Activated naive CD8-positive, alpha-beta T cell treated with anti-CD3 and anti-CD28 coated beads for 36 hours (primary cell): ENCODE measurements at places on chromosomes 2 and 18.

DNA sequence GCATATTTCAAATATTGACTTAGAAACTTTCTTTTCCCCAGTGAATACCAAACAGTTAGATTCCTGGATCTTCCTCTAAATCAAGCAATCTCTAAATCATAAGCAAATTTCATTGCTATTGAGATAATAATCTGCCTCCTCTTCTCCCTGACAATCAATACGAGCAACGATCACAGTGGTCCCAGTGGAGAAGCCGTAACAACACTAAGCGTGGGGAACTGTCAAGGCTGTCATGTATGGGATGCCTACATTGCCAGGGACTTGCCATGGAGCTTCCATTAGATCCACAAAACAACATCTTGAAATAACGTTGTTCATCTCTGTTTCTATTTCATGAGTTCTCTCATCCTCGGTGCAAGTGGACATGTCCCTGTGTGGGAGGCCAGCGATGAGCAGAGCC, 61.3 kb downstream of the SNTG2 start:
- DNase-seq, result no peak

- no peak for DNase-seq
Observed at GRCh38 chr2:109277406-109277805, 148.4 kb downstream of the SH3RF3 start.

DNA sequence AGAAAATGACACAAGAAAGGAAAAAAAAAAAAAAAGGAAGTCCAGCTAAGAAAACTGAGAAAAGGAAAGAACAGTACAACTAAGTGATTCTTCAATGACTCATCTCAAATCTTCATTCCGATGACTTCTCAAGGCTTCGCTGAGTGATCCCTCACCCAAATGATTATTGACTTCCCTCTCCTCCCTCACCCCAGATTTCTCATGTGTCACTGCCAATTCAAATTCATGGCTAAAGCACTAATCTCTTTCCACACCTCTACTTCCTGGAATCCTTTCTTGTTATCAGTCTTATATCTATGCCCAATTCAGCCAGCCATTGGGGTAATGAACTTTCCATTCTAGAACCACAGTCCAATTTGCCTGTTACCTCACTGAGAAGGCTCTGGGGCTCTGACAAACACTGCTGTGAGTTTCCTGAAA, 7.2 kb upstream of the ABCB11 start:
- DNase-seq, result no peak

GRCh38 chr18:61448316-61448715, 115.1 kb downstream of the CDH20 start:
- DNase-seq, result no peak

DNA sequence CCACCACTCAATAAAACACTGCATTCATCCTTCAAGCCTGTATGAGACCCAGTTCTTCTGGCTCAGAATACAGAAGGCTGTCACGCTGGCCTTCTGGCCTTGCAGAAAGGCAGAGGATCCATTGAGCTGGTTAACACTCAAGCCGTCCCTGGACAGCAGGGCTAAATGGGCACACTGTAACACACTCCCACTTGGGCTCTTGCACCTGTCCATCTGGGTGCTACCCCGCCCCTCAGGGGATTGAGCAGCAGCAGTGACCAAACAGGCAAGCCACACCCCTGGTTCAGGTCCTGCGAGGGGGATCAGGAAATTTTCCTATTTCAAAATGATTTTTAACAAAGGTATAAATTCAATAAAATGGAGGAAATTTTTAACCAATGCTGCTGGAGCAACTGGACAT, 936.0 kb downstream of the CNTNAP5 start:
- no peak for DNase-seq

DNA sequence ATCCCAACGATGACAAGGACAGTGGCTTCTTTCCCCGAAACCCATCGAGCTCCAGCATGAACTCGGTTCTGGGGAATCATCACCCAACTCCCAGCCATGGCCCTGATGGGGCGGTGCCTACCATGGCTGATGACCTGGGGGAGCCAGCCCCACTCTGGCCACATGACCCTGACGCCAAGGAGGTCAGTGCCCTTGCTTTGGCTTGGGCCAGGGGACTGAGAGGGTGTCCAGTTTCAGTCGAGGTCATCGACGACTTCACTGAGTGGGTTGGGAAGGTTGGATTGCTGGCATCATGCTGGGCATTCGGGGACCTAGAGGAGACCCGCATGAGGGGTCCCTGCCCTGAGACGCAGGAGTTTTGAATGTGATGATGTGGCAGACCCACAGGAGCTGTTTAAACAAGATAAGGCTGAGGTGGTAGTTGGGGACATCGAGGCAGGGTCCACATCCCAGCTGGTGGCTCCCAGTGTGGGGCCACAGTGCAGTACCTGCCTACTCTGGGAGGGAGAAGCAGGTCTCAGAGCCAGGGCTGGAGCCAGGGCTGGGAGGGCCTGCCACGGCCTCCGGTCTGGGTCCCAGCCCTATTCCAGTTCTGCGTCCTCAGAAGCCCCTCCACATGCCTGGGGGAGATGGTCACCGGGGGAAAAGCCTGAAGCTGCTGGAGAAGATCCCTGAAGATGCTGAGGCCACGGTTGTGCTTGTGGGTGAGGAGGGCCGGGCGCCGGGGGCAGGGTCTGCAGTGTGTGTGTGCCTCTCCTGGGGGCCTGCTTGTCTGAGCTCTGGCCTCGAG, 6.0 kb downstream of the SLC4A3 start:
- no peak for DNase-seq

DNA sequence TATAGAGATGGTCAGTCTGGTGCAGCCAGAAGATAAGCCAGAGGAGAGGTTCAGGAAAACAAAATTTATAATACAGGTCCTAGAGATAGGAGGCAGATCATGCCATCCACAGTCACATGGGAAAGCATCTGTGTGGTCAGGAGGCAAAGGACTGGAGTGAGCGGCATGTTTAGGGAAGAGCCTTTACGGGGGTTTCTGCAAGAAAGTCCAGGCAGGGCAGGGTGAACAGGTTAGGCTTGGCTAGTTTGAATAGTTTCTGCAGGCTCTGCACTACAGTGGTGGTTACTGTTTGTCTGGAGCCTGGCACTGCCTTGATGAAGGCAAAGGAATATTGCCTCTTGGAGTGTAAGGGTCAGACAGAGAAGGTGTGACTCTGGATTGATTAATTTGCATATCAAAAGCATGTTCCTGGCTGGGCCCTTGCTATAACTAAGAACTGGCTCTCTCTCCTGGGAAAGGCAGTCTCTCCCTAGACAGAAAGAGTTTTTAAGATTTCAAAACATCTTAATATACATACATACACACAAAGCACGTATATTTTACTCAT, 1034.7 kb upstream of the CHAC2 start:
- DNase-seq, result no peak

- DNase-seq, result no peak
Observed at GRCh38 chr2:25219621-25220020, 51.2 kb upstream of the POMC start.

DNA sequence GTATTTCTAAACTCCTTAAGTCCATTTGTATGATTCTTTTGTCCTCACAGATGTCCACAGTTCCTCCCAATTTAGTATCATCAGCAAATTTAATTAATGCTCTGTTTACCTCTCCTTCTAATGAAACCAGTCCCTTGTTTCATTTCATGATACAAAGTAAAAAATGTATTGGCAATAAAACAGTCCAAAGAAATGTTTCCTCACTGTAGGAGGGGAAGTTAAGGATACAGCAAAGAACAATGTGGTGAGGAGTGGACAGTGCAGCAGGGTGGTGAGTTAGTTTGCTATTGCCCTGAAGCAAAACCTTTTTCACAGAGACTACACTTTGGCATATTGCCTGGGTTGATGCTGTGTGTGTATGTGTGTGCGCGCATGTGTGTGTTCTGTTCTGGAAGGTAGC, 401.5 kb downstream of the ARHGAP15 start:
- no peak for DNase-seq

DNA sequence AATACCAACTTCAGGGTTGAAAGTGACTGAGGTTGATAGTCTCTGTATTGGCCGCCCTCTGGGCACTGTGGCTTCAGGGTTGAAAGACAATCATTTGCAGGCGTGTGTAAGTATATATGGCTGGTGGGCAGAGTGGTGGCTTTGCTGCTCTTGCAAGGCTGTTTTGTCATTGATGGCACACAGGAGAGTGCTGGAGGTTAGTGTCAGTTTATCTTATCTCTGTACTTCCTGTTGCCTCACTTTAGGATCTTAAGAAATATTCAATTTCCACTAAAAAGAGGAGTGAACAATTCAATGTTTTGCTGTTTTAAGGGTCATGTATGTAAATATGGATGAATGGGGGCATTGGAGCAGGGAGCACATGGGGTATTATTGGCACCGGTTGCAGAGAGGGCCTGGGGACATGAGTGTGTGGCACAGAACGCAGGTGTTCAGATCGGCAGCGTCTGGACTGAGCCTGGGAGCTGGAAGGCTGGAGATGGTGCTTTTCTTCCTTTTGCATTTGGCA, 51.5 kb downstream of the NCK2 start:
- DNase-seq, result peak; percentile 45

DNA sequence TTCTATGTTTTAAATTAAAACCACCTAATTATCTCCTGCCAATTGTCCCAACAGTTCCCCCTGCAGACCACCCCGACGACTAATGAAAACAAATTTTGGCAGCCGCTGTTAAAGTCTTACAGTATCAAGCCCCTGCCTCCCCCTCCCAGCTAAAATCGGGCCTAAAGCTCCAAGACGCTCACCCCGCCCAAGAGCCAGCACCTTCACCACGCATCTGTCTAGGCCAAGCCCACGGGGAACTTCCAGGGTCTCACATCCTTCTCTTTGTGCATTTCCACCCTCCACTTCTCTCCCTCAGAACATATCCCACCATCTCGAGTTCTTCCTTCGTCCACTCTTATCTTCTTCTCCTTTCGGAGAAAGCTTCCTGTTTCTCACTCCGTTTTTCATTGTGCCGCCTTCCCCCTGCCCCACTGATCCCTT, 445 bp downstream of the PRPF40A start:
- DNase-seq, result peak; percentile 34

DNA sequence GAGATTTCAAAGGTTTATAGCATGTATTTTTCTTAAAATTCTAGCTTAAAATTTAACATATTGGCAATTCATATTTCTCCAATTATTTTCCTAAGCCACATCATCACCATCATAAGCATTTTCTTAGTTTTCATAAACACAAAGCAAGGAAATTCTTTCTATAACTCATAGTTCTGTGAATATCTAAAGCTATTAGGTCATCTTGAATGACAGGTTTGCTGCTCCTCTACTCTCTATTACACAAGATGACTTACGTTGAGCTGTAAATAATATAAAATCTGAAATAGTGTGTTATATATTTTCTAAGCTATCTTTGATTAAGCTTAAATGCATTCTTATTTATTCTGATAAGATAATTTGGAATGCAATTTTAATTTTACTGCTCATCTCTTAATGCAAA, 984.6 kb upstream of the CNTNAP5 start:
- DNase-seq, result no peak

GRCh38 chr2:22801970-22802369, 583.0 kb upstream of the KLHL29 start:
- DNase-seq, result no peak

DNA sequence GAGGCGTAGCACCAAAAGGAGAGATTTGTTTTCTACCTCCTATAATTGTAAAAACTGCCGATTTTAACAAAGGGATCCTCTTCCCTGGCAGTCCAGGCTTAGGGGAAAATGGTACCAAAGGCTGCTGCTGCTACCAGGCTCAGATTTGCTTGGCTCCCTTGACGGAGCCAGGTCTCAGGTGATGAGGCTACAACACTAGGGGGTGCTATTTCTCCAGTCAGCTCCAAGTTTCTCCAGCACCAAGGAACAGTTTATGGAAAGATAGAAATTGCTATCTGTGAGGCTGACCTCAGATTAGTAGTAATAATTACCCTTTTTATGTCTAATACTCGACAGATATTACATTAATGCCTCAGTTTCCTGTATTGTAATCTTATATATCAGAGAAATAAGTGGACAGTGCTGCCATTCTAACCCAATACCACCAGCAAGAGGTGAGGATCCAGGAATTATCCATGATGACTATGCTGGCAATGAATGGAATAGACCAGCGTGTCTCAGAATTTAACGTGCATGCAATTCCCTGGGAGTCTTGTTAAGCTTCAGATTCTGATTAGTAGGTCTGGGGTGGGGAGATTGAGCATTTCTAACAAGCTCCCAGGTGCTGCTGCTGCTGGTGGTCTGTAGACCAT, 111.3 kb downstream of the ESCO1 start:
- DNase-seq, result peak; percentile 8

GRCh38 chr2:81481242-81481993, 1176.9 kb upstream of the LRRTM1 start:
- DNase-seq, result no peak

DNA sequence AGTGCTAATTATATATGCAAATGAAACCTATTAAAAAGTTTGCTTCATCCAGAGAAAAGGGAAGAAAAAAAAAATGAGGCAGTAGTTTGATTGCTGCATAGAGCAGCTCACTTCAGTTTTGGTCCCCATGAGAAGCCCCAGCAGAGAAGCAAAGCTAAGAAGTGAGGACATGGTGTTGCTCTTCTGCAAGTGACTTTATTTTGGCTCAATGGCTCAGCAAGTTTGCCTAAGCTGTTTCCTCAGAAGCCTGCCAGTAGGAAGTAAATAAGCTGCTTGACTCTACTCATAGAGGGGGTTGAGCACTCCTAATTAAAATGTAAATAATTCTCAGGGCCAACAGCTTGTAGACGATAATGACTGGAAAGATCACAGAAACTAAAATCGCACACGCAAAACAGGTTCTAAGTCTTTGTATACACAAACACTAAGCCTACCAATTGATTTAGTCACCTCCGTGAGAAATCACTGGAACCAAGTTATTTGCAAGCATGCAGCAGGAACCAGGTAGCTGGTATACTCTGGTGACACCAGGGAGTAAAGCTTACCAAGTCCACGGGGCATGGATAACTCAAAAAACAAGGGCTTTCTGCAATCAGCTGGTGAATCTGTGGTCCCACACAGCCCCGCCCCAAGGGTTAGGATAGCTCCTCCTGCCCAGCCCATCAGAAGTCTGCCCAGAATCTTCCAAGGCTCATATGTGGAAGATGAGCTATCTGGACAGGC, 39.7 kb upstream of the NABP1 start:
- no peak for DNase-seq

- no peak for DNase-seq
Observed at GRCh38 chr2:37872192-37872750, 52.8 kb upstream of the RMDN2 start.

- DNase-seq, result no peak
Observed at GRCh38 chr2:65782186-65782585, 349.8 kb upstream of the SPRED2 start.

- no peak for DNase-seq
Observed at GRCh38 chr2:241612156-241613016, 24.6 kb downstream of the THAP4 start.

- no peak for DNase-seq
Observed at GRCh38 chr2:165872101-165872791, 78.2 kb upstream of the GALNT3 start.

GRCh38 chr2:188475945-188476344, 184.3 kb downstream of the GULP1 start:
- no peak for DNase-seq

DNA sequence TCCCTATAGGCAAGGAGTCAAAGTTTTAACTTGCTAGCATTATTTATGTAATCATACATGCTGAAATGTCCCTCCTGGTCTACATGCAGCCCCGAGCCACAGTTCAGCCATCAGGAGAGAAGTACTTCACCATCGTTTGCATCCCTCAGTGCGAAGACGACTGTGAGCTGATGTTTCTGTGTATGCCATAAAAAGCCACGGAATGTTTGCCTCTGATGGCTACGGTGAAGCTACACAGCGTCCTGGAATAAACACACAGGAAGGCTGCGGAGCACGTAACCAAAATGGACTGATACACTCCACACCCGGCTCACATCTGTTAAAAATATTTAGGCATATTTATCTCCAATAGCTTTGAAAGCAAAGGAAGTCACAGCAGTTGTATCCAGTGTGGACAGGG, 4.3 kb upstream of the SALL3 start:
- DNase-seq, result no peak
